IMR-90 (cell line): ENCODE measurements at places on chromosomes 4 and X.

DNA sequence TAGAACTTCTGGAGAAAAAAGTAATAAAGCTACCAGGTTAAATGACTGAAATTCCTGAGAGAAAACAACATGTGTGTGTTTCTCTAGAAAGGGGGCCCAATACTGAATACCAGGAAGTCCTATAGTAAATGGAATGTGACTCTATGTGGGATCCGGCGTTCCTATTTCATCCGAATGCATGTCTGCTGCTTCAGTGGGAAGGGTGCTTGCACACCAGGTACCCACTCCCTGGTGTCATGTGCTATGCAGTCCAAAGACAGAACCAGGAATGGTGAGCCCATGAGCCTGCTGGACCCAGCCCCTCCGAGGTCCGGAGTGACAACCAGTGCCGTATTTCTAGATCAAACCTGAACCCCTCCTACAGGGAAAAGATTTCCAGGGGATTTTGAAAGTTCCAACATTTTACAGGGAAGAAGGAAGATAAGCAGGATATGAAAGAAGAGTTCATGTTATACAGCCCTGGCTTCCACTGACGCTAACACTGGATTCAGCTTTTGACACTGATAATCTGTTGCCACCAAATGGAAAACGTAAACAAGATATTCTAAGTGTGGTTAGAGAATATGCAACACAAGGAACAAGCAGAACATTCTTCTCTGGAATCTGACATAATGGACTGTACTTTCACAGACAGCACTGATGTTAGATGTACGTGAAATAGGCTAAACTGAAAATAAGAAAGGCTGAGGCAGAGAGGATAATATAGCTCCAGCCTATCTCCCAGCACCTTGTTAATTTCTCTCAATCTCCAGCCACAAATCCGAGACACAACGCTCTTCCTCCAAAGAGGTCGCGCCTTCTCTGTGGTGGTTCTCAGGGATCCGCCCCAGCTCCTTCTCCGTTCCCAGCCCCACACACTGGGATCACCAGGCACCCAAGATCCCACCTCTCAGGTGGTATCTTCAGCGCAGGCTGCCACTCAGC, 725 bp upstream of the CXCL1 start:
- DNase-seq, result no peak

DNA sequence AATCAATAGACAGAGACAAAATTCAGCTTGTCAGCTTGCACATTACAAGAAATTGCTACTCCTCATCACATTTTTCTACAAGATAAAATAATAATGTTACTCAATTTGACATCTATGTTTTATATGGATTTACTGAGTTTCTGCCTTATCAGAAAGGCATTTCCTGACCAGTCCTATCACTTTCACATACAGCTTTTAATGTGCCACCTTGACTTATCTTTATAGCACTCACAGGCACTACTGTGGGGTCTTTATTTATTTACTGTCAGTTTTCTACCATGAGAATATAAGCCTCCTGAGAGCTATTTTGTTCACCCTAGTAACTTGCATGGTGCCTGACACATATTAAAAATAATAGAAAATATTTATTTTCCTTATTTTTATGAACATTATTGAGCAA, 6.0 kb downstream of the NDST4 start:
- no peak for DNase-seq

DNA sequence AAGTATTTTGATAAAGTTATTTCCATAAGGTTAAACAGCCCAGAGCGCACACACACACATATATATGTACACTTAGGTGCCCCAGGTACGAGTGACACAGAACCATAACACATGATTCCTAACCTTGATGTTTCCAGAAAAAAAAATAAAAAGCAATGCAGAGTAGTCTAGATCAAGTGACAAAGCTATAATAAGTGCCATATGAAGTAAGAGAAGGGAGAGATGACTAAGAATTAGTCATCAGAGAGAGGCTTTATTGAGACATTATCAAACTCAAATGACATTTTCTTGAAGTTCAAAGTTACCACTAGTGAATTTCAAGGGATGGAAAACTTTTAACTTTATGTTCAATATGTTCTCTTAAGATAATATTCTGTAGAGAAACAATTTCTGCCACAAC, 215.0 kb downstream of the HTR2C start:
- DNase-seq, result no peak

- DNase-seq, result no peak
Measured at GRCh38 chr4:25633541-25633940, 22.1 kb upstream of the SLC34A2 start.
